Thoracic aorta endothelial cell (primary cell): ENCODE measurements at places on chromosomes 2 and 18. TPM values are rescaled to one million over a fixed set of nuclear protein-coding genes. Genes with fewer than 3 reads are reported as not detected.

The G6PC2 gene
- total RNA-seq: not detected in 2 replicates

The MARCO gene
- not detected in 2 replicates for total RNA-seq

The TEKT4 gene
- total RNA-seq: not detected in 2 replicates

The DPP10 gene
- not detected in 2 replicates for total RNA-seq

The SPATA3 gene
- total RNA-seq: not detected in 2 replicates

The MROH2A gene
- not detected in 2 replicates for total RNA-seq
